ENCODE measurements at places on chromosomes 1 and 21.

DNA sequence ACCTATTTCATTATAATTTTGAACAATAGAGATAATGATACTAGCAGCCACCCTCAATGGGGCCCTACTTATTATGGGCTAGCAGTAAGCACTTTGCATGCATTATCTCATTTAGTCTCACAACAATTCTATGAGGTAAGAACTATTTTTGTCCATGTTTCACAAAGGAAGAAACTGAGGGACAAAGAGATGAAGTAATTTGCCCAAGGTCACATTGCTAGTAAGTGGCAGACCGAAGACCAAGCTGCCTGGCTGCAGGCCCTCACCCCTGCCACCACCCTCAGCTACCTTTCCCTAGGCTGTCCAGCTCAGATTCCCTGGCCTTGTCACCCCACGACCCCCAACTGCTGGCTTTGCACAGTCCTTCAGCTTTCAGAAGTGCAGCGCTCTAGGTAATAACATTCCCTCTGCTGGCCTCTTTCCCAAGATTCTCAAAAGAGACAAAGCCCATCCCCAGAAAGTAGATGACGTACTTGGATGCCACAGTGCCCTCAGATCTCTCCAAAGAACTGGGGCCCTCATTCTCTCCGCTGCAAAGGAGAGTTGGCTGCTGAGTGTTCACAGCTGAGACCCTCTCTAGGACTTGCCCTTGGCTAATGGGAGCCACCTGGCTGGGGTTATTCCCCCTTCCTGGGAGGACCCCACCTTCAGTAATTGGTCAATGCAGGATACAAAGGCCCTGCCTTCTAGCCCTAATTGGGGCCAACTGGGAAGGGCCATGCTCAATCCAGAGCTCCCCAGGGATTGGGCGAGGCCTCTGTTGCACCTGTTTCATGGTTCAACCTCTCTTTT is 39.5 kb downstream of the IRF2BP2 start:
- DNase-seq = no peak

DNA sequence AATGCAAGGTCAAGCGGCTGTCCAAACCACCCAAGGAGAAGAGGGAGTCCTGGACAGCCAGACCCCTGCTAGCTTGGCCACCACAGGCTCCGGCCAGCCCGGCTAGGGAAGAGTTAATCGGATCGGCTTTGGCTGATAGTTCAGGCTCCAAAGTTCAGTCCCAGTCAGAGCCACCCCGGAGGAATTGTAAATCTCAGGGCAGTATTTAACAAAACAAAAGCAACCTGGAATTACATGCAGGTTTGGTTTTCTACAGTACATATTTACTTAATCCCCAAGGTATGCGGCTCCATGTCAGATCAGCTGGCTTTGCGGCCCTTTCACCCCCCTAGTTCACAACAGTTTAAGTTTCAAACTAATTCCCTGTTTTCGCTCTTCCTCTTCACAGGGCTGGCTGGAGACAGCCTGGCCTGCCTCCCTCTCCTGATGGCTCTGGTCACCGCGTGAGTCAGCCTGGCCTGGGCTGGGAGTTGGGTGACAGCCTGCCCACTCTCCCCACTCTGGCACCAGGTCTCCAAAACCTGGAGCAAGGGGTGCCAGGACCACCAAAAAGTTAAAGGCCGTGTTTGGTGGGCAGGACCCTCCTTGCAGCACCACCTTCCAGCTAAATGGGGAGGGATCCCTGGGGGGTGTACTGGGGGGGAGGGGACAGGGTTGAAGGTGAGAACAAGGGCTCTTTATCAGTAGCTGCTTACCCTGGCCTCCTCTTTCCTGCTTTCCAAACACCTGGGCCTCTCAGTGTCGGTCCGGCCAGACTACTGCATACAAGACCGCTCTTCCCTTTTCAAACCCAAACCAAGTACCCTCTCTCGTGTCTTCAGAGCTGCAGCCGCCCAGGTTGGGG is 1.9 kb downstream of the DHRS3 start:
- DNase-seq = no peak

DNA sequence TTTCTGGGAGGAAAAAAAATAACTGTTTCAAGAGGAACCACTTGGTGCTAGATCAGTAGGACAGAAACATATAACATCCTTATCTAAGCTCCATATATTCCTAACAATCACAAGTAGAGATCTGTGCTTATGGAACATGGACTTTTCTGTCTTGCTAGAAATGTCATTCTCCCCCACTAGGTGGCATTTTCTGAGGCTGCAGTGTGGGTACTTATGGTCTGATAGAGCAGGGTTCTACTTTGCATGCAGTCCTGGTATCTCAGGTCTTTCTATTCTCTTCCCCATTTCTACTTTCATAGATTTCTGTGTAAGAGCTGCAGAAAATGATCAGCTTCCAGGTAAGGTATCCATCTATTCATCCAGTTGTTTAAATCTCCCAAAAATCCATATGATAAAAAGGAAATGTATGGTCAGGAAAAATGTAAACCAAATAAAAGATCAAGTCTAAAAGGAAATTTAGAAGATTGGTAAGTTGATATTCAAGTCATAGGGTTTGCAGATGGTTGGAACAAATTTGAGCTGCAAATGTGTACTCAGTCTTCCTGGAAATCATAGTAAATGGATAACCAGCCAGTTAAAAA is 1.5 kb downstream of the ZNF684 start:
- DNase-seq = peak; percentile 27

GRCh38 chr1:76122271-76122670 is 47.7 kb downstream of the ST6GALNAC3 start:
- DNase-seq = no peak

DNA sequence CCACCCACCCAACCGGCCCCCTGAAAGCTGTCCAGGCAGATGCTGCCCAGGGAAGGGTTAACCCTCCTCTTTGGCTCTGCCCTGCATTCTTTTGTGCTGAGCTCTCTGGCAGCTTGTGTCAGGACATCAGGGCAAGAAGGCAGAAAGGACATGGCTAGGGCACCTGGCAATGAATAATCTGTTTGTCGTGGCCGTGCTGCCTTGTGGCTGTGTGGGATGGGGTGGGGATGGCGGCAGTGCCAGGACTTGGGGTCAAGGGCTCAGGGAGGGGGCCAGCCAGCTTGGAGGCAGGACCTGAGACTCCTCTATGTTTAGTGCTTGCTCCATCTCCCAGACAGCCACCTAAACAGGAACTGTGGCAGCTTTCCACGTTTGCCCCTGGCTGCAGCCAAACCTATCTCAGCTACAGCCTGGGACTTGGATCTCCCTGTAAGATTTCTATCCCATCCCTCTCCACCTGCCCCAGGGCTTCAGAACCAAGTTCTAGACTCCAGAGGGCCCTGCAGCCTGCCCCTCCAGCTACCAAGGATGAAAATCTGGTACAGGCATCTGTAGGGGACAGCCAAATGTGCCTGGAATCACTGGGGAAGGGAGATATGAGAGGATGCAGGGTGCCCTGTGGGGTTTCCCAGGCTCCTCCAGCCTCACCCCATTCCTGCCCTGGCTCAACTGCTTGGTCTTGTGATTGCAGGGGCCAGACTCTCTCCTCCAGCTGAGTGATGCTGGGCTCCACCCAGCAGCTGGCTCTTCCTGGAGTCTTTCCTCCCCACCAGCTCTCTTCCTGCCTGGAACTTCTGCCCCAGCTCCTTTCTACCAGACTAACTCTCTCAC is 9.6 kb upstream of the GPR37L1 start:
- no peak for DNase-seq
